ENCODE measurements at places on chromosomes 3 and 15.

- no peak for DNase-seq
Measured at GRCh38 chr3:72591522-72592421, 256.5 kb downstream of the SHQ1 start.

DNA sequence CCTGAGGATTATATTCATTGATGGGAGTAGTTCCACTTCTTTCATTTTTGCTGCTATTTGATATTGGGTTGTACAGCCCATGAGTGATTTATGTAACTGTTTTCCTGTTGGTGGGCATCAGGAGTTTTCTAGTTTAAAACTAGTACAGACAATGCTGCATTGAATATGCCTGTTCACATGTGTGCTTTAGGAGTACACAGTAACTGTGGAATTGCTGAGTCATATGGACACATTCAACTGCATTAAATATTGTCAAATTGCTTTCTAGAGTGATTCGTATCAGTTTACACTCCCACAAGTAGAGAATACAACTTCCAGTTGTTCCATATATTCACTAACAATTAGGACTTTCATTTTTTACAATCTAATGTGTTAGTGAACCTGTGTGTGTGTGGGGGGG lies 59.8 kb upstream of the THSD4 start:
- DNase-seq: no peak

DNA sequence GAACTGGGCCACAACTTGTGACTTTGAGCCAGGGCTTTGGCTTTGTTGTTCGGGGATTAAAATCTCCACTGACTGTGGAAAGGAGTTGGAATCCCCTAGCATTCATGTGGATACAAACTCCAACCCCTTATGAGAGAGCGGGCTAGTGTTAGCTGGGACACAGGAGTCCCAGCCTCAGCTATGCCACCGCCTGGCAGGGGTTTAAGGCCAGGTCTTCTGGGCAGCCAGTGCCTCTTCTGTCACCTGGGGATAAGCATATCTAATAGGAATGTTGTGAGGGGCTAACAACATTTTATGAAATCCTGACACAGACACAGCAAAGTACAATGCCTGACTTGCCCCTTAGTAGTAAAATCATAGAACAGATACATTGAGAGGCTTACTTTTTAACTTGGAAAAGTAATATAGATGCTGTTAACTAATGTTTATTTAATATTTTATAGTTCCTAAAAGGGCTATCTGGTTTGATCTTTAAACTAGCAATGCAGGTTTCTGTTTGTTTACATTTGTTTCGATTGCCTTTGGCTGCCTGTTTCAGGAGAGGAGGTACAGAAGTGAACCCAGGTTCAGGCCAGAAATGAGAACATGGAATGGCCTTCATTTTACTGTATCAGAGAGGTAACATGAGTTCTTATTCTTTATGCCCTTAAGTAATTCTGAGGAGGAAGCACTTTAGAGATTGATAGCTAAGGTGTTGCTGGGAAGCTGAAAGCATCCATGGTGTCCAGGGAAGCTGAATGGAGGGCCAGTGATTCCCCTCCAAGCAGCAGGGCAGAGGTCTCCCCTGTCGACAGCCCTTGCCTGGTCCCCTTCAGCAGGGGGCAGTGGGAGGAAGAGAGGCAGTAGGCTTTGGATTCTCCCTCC lies 8.7 kb downstream of the GPR160 start:
- DNase-seq: no peak

- DNase-seq: peak; percentile 79
Measured at GRCh38 chr3:9399746-9400145, 2.3 kb downstream of the SETD5 start.

Measured in HepG2 (cell line).